Activated CD8-positive, alpha-beta memory T cell treated with anti-CD3 and anti-CD28 coated beads, Interleukin-2, amount 10 ng/mL, durations not matched to agents 7 days and 5 days (primary cell): ENCODE measurements at places on chromosomes 13 and 19.

- no peaks in the 10 kb centered on the region for H3K27me3 ChIP-seq
- H3K4me1 ChIP-seq: peaks cover 48% of the 10 kb centered on the region
- peak overlapping the region; percentile 99 for H3K27ac ChIP-seq
- H3K4me3 ChIP-seq: peak overlapping the region; percentile 67
- H3K36me3 ChIP-seq: peaks cover 30% of the 10 kb centered on the region
These were observed 16.3 kb upstream of the RNASEH2B start for GRCh38 chr13:50893211-50893852.

GRCh38 chr19:18846862-18847548 lies 15.2 kb downstream of the UPF1 start:
- H3K36me3 ChIP-seq: peaks cover 29% of the 10 kb centered on the region
- DNase-seq: peak; percentile 77
- peaks cover 77% of the 10 kb centered on the region for H3K4me1 ChIP-seq
- H3K4me3 ChIP-seq: no peak overlapping the region

GRCh38 chr19:31340042-31341025 lies 8.9 kb downstream of the TSHZ3 start:
- H3K4me3 ChIP-seq: peak overlapping the region; percentile 21
- peaks cover 19% of the 10 kb centered on the region for H3K4me1 ChIP-seq
- H3K36me3 ChIP-seq: no peaks in the 10 kb centered on the region
- peak overlapping the region; percentile 63 for H3K27ac ChIP-seq
- H3K27me3 ChIP-seq: peaks cover 74% of the 10 kb centered on the region
- no peak for DNase-seq

DNA sequence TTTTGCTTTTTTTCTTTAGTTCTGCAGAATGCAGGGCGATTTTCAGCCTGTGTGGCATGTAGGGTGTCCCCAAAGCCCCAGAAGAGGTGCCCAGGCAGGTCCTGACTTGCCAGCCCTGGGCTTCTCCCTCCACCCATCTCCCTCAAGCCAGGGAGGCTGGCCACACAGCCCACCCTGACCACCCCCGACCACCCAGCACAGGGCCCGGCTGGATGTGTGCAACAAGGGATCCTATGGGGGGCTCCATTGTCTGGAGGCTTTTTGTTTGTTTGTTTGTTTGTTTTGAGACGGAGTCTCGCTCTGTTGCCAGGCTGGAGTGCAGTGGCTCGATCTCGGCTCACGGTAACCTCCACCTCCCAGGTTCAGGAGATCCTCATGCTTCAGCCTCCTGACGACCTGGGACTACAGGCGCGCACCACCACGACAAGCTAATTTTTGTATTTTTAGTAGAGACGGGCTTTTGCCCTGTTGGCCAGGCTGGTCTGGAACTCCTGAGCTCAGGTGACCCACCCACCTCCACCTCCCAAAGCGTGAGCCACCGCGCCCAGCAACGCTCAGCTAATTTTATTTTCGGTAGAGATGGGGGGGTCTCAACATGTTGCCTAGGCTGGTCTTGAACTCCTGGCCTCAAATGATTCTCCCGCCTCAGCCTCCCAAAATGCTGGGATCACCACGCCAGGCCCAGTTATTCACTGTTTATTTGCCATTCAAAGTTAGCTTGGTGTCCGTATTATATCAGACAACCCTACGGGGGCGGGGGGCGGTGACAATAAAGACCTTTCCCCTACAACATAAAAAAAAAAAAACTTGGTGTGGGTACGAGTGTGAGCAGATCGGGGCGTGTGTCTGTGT lies 7.8 kb upstream of the MKNK2 start:
- no peak overlapping the region for H3K4me3 ChIP-seq
- H3K27ac ChIP-seq: peak overlapping the region; percentile 74
- H3K4me1 ChIP-seq: peaks cover 50% of the 10 kb centered on the region
- no peaks in the 10 kb centered on the region for H3K36me3 ChIP-seq
- no peak for DNase-seq
- H3K27me3 ChIP-seq: no peaks in the 10 kb centered on the region

DNA sequence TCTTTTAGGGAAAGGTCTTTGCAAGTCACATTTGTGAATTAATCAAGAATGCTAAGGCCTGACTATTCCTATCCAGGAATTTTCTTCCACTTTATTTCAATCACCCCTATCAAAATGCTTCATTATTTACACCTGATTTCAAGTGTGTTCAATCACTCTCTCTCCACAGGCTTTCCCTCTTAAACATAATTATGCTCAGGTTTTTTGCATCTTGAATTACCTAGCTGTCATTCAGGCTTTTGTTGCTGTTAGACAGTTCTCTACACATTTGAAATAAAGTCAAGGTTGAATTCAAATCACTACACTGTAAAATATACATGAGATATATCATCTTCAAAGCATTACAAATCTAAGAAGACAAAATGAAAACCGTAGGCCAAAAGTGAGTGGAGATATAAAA lies 941.3 kb upstream of the SLITRK1 start:
- DNase-seq: no peak
- no peaks in the 10 kb centered on the region for H3K36me3 ChIP-seq
- no peak overlapping the region for H3K27ac ChIP-seq
- H3K27me3 ChIP-seq: no peaks in the 10 kb centered on the region

- H3K27ac ChIP-seq: no peak overlapping the region
- H3K4me1 ChIP-seq: peaks cover 3% of the 10 kb centered on the region
- peaks cover 9% of the 10 kb centered on the region for H3K27me3 ChIP-seq
- H3K4me3 ChIP-seq: no peak overlapping the region
- no peaks in the 10 kb centered on the region for H3K36me3 ChIP-seq
These were observed 19.4 kb upstream of the PAK4 start for GRCh38 chr19:39106194-39106593.

- H3K36me3 ChIP-seq: peaks cover 5% of the 10 kb centered on the region
- H3K4me1 ChIP-seq: no peaks in the 10 kb centered on the region
- no peak overlapping the region for H3K4me3 ChIP-seq
- no peak overlapping the region for H3K27ac ChIP-seq
- DNase-seq: no peak
- no peaks in the 10 kb centered on the region for H3K27me3 ChIP-seq
These were observed 83.2 kb upstream of the MCF2L start for GRCh38 chr13:112885782-112886268.

DNA sequence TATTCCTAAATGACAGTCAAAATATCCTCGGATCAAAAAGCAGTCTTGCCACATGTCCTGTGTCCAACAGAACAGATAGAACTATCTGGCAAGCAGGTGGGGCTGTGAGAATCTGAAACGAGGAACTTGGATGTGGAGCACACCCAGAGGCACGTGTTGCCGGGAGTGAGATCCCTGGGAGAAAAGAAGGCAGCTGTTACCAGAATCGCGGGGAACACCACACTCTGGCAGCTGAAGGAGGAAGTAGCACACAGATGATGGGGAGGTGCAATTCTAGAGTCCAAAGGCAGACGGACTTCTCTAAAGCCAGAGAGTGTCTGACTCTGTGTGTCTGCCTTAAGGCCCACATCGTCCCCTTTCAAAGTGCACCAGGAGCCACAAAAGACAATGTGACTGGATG lies 22.3 kb downstream of the SLC7A1 start:
- H3K4me3 ChIP-seq: no peak overlapping the region
- H3K36me3 ChIP-seq: peaks cover 8% of the 10 kb centered on the region
- no peaks in the 10 kb centered on the region for H3K27me3 ChIP-seq
- no peak for DNase-seq
- peaks cover 13% of the 10 kb centered on the region for H3K4me1 ChIP-seq

DNA sequence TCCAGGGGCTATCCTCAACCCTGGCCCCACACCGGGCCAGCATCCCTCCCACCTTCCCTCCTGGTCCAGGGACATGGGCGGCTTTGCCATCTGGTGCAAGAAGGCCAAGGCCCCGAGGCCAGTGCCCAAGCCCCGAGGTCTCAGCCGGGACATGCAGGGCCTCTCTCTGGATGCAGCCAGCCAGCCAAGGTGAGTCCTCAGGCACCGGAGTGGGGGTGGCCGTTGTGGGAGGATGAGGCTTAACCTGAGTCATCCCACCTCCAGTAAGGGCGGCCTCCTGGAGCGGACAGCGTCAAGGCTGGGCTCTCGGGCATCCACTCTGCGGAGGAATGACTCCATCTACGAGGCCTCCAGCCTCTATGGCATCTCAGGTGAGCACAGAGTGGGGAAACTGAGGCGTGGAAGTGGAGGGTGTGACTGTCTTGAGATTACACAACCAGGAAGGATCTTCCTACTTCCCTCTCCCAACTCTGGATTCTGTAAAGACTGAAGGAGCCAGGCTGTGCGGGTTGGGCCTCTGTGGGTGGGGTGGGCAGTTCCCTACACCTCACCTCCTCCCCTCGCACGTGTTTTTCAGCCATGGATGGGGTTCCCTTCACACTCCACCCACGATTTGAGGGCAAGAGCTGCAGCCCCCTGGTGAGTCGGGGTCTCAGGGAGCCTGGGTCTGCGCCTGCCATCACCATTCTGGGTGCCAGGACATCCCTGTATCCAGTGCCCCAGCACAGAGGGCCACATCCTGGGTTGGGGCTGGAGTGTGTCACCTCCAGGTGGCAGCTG lies 3.8 kb downstream of the MVB12A start:
- no peak for DNase-seq
- H3K27me3 ChIP-seq: no peaks in the 10 kb centered on the region
- H3K36me3 ChIP-seq: peaks cover 6% of the 10 kb centered on the region

GRCh38 chr13:50700664-50701305 lies 142.7 kb downstream of the DLEU7 start:
- H3K36me3 ChIP-seq: no peaks in the 10 kb centered on the region
- H3K4me3 ChIP-seq: no peak overlapping the region
- DNase-seq: no peak
- no peak overlapping the region for H3K27ac ChIP-seq
- H3K4me1 ChIP-seq: no peaks in the 10 kb centered on the region

GRCh38 chr13:93325303-93326233 lies 99.0 kb downstream of the GPC6 start:
- DNase-seq: no peak
- no peak overlapping the region for H3K27ac ChIP-seq
- H3K4me1 ChIP-seq: no peaks in the 10 kb centered on the region
- no peaks in the 10 kb centered on the region for H3K36me3 ChIP-seq

- H3K27ac ChIP-seq: no peak overlapping the region
- peaks cover 9% of the 10 kb centered on the region for H3K4me1 ChIP-seq
- no peak overlapping the region for H3K4me3 ChIP-seq
- no peaks in the 10 kb centered on the region for H3K27me3 ChIP-seq
- DNase-seq: no peak
These were observed 128.8 kb upstream of the GJB6 start for GRCh38 chr13:20360835-20361412.

- H3K27ac ChIP-seq: no peak overlapping the region
- H3K27me3 ChIP-seq: peaks cover 1% of the 10 kb centered on the region
- no peaks in the 10 kb centered on the region for H3K36me3 ChIP-seq
- no peak for DNase-seq
These were observed 132.7 kb upstream of the RNF113B start for GRCh38 chr13:98309569-98310335.

DNA sequence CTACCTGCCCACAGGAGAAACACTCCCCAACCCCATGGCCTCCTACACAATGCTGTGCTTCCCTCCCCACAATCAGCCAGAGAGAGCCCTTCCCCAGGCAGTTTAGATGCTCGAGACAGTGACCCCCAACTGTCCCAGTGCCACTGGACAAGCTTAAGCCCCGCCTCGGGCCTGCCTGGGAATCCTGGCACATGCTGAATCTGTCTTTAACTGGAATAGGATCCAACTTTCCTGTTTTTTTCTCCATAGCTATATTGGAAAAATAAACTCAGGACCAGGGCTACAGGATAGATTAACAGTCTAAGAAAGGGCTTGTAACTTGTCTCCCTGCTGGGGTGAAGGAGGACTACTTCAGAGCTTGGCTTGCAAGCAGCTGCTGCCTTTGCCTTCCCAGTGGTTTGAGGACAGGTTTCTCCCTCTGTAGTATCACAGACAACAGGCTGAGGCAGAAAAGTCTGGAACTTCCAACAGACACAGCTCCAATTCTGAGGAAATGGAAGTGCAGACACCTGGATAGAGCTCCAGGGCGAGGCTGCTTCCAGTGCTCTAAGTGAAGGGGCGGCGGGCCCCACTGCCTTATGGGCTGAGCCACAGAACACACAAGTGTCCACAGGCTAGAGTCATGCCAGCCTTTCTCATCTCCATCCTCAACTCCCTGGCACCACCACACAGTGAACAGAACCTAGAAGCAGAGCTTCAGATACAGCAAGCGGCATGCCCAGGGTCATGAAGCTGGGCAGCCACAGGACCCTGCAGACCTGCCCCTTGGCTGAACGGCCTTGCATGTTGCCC lies 228.3 kb downstream of the TUBA3C start:
- no peak for DNase-seq
- H3K4me3 ChIP-seq: no peak overlapping the region
- no peaks in the 10 kb centered on the region for H3K27me3 ChIP-seq

DNA sequence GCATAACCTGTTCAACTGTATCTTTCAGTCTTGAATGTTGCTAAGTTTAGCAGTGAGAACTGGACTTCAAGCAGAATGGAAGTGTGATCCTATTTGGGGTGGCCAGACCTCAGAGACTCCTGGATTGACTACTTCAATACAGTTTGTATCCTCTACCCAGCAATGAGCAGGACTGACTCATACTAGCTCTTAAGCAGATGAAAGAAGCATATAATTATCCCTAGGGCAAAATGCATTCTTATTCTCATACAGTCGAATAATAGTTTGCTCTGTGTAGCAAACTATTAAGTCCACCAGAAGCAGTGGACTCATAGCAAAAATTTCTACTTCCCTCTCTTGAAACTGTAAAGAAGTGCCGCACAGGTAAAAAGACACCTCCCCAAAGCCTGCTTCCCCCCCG lies 46.4 kb upstream of the FAM216B start:
- H3K4me1 ChIP-seq: no peaks in the 10 kb centered on the region
- H3K27ac ChIP-seq: no peak overlapping the region
- H3K4me3 ChIP-seq: no peak overlapping the region

DNA sequence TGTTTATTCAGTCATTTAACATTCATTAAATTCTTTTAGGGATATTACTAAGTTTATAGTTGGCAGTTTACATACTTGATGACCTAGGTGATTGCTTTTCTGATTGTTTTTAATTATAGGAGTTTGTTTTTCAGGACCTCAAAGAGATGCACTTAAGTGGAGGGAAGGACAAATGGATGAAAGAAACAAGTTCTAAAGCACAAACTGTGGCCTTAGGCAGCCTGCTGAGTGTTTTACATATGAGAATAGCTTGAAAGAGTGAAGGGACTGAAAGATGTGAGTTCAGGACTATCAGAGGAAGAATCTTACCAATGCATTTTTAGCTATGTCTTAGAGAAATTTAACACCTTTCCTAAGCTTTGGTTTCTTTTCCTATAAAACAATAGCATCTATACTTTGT lies 402.6 kb downstream of the KLF12 start:
- no peaks in the 10 kb centered on the region for H3K36me3 ChIP-seq
- no peak for DNase-seq
- no peak overlapping the region for H3K27ac ChIP-seq

- H3K4me3 ChIP-seq: no peak overlapping the region
- H3K27ac ChIP-seq: no peak overlapping the region
- H3K27me3 ChIP-seq: no peaks in the 10 kb centered on the region
- no peaks in the 10 kb centered on the region for H3K4me1 ChIP-seq
These were observed 54.1 kb upstream of the PDCD5 start for GRCh38 chr19:32526895-32527294.

GRCh38 chr19:42081584-42082203 lies 5.7 kb downstream of the ZNF574 start:
- DNase-seq: no peak
- H3K27me3 ChIP-seq: no peaks in the 10 kb centered on the region
- H3K27ac ChIP-seq: no peak overlapping the region
- peaks cover 18% of the 10 kb centered on the region for H3K36me3 ChIP-seq
- peaks cover 33% of the 10 kb centered on the region for H3K4me1 ChIP-seq
- no peak overlapping the region for H3K4me3 ChIP-seq

- no peak overlapping the region for H3K27ac ChIP-seq
- DNase-seq: no peak
- H3K36me3 ChIP-seq: peaks cover 22% of the 10 kb centered on the region
- H3K4me3 ChIP-seq: no peak overlapping the region
- H3K4me1 ChIP-seq: peaks cover 27% of the 10 kb centered on the region
These were observed 4.5 kb downstream of the PPP1R12C start for GRCh38 chr19:55112777-55113569.
